ENCODE measurements at places on chromosomes 5 and 9.

- no peak for DNase-seq
- H3K4me1 ChIP-seq: peaks cover 4% of the 10 kb centered on the region
- no peaks in the 10 kb centered on the region for H3K36me3 ChIP-seq
- no peaks in the 10 kb centered on the region for H3K27me3 ChIP-seq
- no peak overlapping the region for H3K27ac ChIP-seq
Measured at GRCh38 chr9:77449240-77450084, 198.7 kb downstream of the GNA14 start.

GRCh38 chr9:134419000-134419683 lies 92.9 kb downstream of the RXRA start:
- no peaks in the 10 kb centered on the region for H3K36me3 ChIP-seq
- H3K4me3 ChIP-seq: no peak overlapping the region
- no peaks in the 10 kb centered on the region for H3K27me3 ChIP-seq
- peaks cover 3% of the 10 kb centered on the region for H3K4me1 ChIP-seq
- H3K27ac ChIP-seq: no peak overlapping the region

GRCh38 chr5:4614088-4614487 lies 526.0 kb upstream of the ADAMTS16 start:
- H3K27ac ChIP-seq: no peak overlapping the region
- DNase-seq: no peak
- H3K4me3 ChIP-seq: no peak overlapping the region
- H3K4me1 ChIP-seq: no peaks in the 10 kb centered on the region

GRCh38 chr5:145433077-145433476 lies 402.1 kb downstream of the PRELID2 start:
- no peaks in the 10 kb centered on the region for H3K27me3 ChIP-seq
- H3K36me3 ChIP-seq: no peaks in the 10 kb centered on the region
- H3K4me3 ChIP-seq: no peak overlapping the region
- no peaks in the 10 kb centered on the region for H3K4me1 ChIP-seq
- no peak overlapping the region for H3K27ac ChIP-seq
- no peak for DNase-seq

DNA sequence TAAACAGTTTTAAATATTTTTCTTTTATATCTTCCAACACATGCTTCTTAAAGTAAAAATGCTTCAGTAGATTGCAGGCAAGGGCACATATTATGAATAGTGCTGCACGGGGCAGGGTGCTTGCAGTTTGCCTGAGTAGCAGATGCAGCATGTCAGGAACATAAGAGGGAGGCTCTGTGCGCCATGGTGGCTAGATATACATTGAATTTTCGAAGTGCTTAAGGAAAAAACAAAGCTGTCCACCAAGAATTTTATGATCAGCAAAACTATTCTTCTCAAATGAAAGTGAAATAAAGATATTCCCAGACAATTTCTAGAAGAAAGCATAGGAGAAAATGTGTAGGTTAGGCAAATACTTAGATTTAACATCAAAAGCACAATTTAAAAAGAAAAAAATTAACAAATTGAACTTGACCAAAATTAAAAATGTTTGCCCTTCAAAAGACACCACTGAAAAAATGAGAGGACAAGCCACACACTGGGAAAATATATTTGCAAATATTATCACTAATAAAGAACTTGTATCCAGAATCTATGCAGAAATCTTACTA lies 213.2 kb downstream of the NR3C1 start:
- H3K27ac ChIP-seq: no peak overlapping the region
- DNase-seq: no peak
- peaks cover 1% of the 10 kb centered on the region for H3K4me1 ChIP-seq
- H3K27me3 ChIP-seq: no peaks in the 10 kb centered on the region

DNA sequence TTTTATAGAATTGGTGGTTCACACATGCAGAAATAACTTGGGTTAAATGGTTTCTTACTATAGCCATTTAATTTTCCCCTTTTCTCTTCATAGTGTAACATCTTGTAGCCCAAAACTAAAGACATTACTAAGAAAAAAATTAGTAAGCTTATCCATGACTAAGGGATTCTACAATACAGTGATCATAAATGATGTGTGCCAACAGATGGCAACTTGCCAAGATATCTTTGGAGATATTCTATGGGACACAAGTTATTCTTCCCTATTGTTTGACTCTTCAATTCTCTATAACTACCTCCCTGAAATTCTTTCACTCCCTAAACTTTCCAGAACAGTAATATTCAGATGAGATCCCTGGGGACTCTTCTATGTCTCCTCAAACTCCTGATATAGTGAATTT lies 580.6 kb downstream of the PTPRD start:
- no peaks in the 10 kb centered on the region for H3K36me3 ChIP-seq
- H3K27ac ChIP-seq: no peak overlapping the region
- no peak overlapping the region for H3K4me3 ChIP-seq
- DNase-seq: no peak

GRCh38 chr5:176676361-176676824 lies 29.1 kb downstream of the TSPAN17 start:
- no peak for DNase-seq
- no peaks in the 10 kb centered on the region for H3K36me3 ChIP-seq
- no peak overlapping the region for H3K27ac ChIP-seq
- H3K27me3 ChIP-seq: peaks cover 7% of the 10 kb centered on the region

GRCh38 chr5:176934309-176934930 lies 35.3 kb upstream of the HK3 start:
- no peaks in the 10 kb centered on the region for H3K27me3 ChIP-seq
- no peaks in the 10 kb centered on the region for H3K36me3 ChIP-seq

DNA sequence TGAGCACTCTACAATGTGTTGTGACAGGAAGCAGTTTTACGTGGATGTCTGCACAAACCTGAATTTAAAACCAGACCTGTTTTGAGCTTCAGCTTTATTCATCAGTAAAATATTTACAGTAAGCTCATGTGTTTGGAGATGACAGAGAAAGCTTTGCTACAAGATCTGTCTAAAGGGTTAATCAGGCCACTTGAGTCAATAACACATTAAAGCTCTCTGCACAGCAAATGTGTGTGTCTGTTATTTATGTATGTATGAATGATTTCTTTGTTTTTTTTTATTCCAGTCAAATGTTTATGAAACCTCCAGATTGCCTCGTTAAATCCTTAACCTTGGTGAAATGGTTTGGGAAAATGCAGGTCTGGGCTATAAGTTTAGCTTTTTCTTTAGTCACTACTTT lies 77.3 kb upstream of the SREK1 start:
- H3K4me1 ChIP-seq: peaks cover 39% of the 10 kb centered on the region
- no peak overlapping the region for H3K27ac ChIP-seq
- no peaks in the 10 kb centered on the region for H3K27me3 ChIP-seq
- peaks cover 72% of the 10 kb centered on the region for H3K36me3 ChIP-seq
- no peak overlapping the region for H3K4me3 ChIP-seq

DNA sequence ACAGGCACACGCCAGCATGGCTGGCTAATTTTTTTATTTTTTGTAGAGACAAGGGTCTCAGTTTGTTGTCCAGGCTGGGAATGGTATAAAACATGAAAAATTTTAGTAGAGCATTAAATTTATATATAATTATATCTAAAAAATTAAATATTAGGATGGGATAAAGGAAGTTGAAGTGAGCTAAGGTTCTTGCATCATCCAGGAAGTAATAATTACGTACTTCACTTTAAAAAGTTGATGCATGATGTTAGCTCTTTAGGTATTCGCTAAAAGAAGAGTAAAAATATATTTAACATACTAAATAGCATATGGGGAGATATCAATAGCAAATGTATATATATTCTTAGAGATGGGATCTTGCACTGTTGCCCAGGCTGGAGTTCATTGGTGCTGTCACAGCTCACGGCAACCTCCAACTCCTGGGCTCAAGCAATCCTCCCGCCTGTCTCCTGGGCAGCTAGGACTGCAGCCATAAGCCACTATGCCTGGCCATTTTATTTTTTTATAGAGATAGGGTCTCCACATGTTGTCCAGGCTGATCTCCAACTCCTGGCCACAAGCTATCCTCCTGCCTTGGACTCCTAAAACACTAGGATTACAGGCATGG lies 12.3 kb downstream of the DCAF10 start:
- no peaks in the 10 kb centered on the region for H3K36me3 ChIP-seq
- H3K4me3 ChIP-seq: no peak overlapping the region
- H3K27ac ChIP-seq: peak overlapping the region; percentile 37

DNA sequence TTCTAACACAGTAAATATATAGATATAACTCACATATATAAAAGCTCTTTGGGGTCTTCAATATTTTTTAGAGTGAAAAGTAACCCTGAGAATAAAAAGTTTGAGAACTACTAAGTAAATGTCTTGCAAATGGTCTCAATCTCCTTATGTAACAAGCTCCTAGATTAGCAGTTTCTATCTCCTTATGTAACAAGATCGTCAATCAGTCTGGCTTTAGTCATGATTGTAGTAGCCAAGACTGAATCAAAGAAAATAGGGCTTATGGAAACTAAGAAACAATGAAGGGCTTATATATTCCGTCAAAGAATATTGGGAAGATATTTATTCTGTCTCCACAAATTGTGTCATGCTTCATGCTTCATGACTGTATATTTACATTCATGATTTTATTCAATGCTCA lies 22.4 kb upstream of the FREM1 start:
- no peaks in the 10 kb centered on the region for H3K27me3 ChIP-seq
- no peak overlapping the region for H3K4me3 ChIP-seq
- H3K36me3 ChIP-seq: no peaks in the 10 kb centered on the region
- no peak overlapping the region for H3K27ac ChIP-seq

Data from naive thymus-derived CD8-positive, alpha-beta T cell (primary cell).